ENCODE measurements at places on chromosomes 7 and 10.

DNA sequence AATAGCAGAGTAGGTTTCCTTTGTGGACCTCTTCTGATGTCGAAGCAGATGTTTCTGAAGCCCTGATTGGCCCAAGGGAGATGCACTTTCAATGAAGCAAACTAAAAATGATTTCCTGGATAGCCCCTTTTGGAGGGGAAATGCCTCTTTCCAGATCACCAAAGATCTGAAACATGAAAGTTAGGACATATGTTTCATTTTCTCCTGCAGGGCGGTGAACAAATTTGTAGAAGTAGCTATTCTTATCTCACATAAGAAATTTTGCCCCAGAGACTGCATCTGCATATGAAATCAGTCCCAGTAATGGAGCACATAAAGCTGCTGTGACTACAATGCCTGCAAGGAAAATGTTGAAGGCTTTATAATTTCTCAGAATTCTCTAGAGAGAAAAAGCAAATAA, 56.0 kb downstream of the THSD7A start:
- no peak for DNase-seq

GRCh38 chr10:119415536-119416503, 126.7 kb downstream of the RGS10 start:
- no peak for DNase-seq

- no peak for DNase-seq
Observed at GRCh38 chr10:62613424-62613823, 191.1 kb upstream of the ADO start.

- no peak for DNase-seq
Observed at GRCh38 chr10:118742782-118743181, 12.0 kb downstream of the CACUL1 start.

GRCh38 chr10:59945590-59945989, 39.2 kb upstream of the CCDC6 start:
- no peak for DNase-seq

DNA sequence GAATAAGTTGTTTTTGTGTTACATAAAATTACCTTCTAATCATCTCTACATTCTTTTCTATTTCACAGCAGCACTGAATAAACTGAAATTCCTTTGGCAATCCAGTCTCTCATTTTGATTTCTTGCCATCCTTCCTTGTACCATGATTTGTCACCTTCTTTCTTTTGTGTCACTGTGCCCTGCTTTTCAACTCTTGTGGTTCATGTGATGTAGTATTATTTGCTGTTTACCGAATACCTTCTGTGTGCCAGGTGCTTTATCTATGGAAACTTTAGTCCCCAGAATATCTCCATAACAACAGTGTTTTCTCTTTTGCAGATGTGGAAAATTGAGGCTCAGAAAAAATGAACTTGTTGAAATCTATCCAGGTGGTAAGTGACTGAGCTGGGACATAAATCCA, 220.3 kb downstream of the STK31 start:
- peak; percentile 18 for DNase-seq

- no peak for DNase-seq
Observed at GRCh38 chr7:31690935-31691334, 3.9 kb downstream of the PPP1R17 start.
